BJ (cell line): ENCODE measurements at places on chromosomes 5 and 9.

- no peak for DNase-seq
Observed at GRCh38 chr5:149358868-149359495, 1.1 kb downstream of the PCYOX1L start.

- no peak for DNase-seq
Observed at GRCh38 chr9:129568560-129569501, 52.1 kb downstream of the C9orf50 start.

DNA sequence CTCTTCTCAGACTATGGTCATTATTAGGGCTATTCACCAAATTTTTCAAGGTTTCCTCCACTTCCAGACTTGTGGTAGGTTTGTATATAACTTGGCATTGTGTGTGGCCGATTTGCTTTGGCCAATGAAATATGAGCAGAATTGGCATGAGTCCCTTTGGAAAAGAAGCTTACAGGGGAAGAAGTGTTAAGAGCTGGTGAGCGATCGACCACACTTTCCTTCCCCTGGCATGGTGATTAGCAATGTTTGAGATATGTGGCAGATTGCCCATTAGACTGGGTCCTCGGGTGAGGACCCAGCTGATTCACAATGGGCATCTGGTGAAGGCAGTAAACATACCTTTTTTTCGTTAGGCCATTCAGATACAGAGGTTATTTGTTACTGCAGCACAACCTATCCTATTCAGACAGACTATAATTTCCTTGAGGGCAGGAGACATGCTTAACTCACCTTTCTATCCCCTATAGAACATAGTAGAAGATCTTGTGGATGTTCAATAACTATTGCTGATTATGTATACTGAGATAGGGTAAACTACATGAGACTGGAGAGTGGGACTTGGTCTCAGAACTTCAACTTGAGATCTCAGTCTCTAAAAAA, 62.8 kb upstream of the KLF9 start:
- no peak for DNase-seq

GRCh38 chr5:88688984-88689667, 193.9 kb downstream of the MEF2C start:
- DNase-seq = no peak

- no peak for DNase-seq
Observed at GRCh38 chr5:159440235-159440634, 109.9 kb upstream of the IL12B start.

DNA sequence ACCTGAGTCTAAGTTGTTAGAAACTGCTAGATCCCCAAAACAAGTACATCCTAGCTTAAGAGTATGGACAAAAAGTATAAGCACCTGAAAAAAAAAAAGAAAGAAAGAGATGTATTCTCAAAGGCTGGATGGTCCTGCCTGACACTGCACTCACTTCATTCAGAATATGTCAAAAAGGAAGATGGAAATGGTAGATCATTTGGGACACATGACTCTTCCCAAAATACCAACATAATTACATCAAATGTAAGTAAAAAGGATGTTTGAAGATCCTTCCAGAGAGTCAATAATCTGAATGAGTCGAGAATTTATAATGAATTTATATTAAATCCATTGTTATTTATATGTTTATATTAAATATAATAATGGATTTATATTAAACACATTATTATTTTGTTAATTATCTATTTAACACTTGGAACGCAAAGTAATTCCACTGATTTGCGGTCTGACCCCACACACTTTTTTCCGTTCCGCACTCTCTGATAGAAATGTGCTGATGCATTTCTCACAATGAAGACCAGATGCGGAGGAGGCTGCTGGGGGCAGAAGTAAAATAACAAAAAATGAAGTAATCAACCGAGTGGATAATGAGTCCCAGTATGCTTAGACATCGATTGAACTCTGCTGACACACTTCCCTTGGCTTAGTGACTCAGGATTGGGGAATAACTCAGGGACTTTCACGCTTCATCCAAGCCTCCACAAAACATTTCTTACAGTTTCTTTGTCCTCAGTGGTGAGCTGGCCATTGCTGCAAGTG, 201.2 kb downstream of the ADAMTS12 start:
- DNase-seq = peak; percentile 80

DNA sequence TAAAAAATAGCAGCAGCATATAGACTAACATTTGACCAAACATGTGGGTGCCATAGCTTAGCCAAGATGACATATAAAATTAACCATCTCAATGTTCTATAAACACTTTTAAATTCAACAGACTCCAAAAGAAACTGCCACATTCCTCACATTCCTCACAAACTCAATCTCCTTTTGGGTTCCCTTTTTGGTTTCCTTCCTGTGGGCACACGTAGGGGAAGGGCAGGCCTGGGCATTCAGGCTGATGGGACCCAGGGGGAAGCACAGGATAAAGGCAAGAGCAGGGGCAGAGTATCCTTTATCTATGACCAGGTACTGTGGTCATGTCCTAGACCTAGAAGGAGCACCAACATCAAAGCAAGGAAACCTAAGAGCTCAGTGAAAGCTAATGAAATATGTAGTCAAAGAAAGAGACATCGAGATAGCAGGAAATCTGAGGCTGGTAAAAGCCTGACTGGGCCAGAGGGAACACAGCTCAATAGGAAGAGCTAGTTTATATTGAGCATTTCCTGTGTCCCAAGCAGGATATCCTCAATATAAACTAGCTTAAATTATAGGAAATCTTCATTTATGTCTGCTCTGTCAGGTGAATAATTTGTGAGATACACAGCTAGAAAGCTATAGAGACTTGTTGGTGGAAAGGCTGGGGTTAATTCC, 13.6 kb upstream of the ERAP1 start:
- DNase-seq = no peak

DNA sequence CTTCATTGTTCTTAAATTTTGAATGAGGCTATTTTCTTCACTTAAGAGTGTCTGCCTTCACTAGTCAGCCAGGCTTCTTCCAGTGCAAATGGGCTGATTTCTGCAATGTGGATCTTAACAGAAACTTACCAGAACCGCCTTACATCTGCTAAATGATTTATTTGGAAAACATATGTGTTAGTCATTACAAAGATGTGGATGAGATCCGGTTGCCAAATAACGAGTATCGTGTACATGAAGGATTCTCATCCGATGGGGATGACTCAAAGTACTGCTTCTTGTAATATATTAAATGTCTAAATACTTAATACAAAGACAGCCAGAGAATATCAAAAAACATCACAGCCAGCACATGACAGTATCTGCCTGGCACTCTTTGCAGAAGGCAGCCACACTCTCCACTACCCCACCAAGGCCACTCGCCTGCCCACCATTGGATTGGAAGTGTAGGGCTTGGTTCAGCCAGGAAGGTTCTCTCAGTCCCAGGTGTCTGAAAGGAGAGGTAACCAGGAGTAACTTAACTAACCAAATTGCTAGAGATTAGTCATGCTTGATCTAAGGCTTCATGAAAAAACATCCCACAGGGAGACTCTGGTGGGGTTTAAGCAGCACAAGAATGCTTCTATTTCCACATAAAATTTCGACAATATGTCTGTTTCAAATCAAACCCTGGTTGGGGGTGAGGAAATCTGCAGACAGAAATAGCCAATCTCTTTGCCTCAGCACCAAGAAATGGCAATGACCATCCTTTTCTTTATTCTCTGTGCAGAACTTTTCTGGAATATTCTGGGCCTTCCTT, 174.8 kb downstream of the GADD45G start:
- DNase-seq = no peak

DNA sequence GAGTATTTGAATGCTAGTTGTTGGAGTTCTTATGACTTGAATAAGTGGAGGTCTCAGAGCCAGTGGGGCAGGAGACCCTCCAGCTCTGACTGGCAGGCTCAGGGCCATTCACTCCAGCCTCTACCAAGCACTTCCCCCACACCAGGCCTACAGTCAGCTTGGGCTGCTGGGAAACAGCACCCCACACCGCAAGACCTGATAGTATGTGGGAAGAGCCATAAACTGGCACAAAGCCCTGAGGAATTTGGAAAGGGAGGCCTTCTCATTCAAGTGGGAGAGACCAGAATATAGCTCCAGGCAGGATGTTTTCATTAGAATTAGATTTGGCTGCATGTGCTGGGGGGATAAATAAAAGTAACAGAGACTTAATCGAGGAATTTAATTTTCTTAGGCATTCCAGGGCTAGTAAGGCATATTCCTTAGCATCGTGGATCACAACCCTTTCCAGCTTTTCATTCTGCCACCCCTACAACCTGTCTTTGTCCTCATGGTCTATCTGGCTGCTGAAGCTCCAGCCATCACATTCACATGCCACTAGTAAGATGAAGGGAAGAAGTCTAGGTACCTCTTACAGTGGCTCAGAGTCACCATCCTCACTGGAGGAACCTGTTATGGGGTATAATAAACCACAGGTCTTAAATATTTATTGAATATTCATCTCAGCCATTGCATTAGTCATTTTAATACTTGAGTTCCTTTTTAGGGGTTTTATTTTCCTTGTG, 47.5 kb downstream of the TMOD1 start:
- no peak for DNase-seq

DNA sequence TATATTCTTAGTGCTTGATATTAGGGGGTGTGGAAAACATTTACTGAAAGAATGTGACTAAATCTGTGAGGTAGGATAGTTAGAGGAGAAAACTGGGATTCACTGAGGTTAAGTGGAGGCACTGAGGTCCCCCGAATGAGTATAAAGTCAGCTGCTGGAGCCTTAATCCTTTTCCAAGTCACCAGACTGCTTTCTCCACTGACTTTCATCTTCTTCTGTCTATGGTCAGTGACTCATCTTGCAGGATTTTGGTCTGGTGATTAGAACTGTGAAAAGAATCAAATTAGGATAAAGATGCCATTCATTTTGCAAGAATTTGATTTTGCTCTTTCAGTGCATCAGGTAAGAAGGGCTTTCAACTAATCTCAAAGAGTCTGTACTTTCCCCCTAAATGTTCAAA, 89.3 kb upstream of the ALDH1A1 start:
- DNase-seq = no peak

DNA sequence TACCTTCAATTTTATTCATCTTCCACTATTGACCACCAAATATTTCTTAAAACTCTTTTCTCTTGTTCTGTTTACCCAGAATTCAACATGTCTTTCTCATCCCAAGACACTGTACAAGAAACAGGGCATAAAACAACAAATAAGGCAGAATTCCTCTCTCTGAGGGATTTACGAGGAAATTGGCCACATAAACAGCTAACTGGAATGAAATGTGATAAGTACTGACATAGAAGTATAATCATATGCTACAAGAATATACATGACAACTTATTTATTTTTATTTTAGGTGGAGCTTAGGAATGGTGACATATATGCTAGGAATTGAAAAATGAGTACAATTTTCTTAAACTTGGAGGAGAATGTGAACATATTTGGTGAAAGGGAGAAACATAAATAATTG, 48.8 kb upstream of the FBN2 start:
- no peak for DNase-seq

DNA sequence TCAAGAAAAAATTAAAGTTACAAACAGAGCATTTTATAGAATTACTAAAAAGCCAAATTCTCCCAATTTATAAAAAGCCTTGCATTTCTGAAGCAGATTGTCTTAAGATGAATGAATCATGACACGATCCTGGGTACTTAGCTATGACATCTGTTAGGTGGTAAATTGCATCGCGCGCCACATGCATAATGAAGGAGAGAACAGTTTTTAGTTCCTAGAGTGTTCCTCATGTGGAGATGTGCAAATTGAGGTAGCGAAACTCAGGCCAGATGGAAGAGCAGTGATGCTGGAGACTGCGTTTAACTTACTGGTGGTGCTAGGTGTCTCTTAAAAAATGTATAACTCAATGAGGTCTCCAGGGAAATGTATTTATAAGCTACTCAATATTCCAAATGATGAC, 516.1 kb downstream of the EFNA5 start:
- no peak for DNase-seq

- DNase-seq = no peak
Observed at GRCh38 chr5:36240779-36241630, 720 bp downstream of the NADK2 start.

GRCh38 chr9:126173929-126174328, 152.7 kb upstream of the MVB12B start:
- no peak for DNase-seq

DNA sequence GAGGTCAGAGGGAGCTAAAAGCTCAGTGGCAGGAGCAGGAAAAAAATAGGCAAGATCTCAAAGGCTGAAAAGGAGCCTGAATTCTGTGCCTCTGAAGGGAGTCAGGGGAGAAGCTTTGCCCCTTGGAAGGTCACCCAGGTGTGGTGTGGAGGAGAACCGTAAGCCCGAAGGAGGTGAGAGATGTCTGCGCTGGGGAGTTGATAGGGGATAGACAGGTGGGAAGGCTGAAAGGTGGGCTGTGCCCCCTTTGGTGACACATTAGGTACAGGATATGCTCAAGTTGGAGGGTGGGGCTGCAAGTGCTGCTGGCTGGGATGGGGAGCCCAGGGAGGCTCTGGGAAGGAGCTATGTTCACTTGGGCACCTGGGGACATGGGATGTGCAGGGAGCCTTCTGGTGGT, 217.7 kb downstream of the PAX5 start:
- DNase-seq = no peak

GRCh38 chr5:58156361-58156760, 303.5 kb downstream of the PLK2 start:
- no peak for DNase-seq

- no peak for DNase-seq
Observed at GRCh38 chr5:96648593-96648992, 13.6 kb upstream of the CAST start.

DNA sequence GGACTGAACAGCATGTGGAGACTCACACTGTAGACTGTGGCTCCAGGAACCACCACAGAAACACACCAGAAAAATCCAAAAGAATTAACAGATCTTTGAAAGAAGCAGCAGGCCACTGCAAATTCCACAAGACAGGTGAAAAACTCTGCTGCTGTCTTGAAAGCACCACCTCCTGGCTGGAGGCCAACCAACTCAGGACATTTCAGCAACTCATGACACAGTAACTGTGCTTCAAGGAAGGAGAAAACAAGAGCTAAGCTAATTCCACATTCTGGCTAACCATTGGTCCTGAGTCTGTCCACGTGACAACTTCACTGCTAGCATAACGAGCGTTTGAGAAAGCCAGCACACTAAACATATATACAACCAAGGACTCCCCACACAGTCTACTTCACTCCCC, 625.1 kb downstream of the PRELID2 start:
- no peak for DNase-seq
